ENCODE measurements at places on chromosomes 11 and 22. TPM values are rescaled to one million over a fixed set of nuclear protein-coding genes. Genes with fewer than 3 reads are reported as not detected.

DNA sequence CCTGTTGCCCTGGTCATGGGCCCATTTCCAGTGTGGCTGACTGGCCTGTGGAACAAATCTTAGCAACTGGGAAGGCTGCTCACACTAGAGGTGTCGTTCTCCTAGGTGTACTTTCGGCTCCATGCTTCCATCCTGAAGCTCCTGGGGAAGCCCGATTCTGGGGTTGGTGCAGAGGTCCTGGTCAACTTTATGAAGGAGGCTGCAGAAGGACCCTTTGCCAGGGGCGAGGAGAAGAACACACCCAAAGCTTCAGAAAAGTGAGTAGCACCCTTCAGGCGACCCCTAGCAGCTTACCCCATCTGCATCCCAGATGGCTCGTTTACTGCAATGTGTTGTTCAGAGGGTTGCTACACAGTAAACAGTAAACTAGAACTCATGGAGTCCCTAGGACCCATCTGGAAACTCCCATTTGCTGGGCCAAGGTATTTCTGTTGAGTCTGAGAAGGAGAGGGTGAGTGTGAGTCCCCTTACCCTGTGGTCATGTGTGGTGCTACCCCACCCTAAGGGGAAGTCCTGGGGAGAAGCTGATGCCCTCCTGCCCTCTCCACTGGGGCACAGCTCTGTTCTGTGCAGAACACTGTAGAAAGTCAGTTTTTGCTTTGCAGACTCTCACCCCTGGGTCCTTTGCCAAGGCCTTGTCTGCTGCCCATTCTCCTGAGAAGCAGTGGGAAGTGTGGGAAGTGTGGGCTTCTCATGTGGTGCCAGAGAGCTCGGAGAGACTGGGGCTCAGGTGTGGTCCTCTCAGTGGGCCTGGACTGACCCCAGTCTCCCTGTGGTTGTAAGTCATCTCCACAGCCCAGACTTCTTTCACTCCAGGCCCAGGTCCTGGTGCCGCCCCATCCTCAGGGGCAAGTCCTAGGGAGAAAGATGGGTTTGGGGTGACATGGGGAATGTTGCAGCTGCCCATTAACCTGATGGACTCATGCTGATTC, 85.0 kb downstream of the CABIN1 start:
- peaks cover 19% of the 10 kb centered on the region for H3K36me3 ChIP-seq
- H3K4me1 ChIP-seq: no peaks in the 10 kb centered on the region

GRCh38 chr11:10247011-10247410, 47.0 kb downstream of the SBF2 start:
- H3K4me1 ChIP-seq: no peaks in the 10 kb centered on the region
- no peak for DNase-seq
- H3K27me3 ChIP-seq: no peaks in the 10 kb centered on the region
- no peak overlapping the region for H3K4me3 ChIP-seq

DNA sequence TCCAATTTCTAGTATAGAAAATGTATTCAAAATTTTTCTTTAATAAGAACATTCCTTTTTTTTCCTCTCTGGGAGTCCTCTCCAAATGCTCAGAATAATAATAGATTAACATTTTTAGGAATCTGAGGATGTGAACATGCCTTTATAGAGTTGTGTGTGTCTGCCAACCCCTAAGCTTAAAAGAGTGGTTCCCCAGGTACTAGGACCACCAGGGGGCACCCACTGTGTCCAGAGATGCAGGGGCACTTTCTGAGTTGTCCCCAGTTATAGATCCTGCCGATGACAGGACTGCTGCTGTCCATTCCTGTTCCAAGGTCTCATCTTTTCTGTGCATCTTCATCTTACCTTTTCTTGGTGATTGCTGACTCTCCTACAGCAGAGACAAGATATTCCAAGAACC, 27.0 kb upstream of the MICAL2 start:
- H3K36me3 ChIP-seq: no peaks in the 10 kb centered on the region
- no peak overlapping the region for H3K27ac ChIP-seq
- no peak overlapping the region for H3K4me3 ChIP-seq

DNA sequence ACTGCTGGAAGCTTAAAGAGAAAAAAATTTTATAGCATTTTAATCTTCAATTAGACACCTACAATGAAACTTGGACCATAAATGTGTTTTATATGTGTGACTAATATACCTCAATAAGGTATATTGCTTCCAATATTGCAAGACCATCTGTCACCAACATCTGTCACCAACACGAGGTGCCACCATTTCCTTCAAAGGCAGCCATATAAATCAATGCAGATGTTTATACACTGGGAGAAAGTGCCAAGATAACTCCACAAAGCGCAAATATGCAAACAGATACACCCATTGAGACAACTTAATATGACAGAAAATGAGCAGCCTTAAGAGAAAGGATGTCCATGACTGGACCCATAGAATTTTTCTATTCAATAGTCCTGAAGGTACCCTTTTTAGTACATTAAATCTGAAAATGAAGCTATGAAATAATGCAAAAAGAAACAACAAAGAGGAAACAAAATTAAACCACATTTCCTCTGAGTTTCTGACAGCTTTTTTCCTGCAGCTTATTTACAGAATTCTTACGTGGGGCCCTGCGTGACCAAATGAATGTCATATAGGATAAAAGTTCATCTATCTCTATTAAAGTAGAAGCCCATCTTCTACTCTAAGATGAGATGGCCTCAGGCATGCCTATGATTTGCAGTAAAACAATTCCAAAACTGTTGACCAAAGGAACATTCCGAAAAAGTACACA, 12.5 kb downstream of the MPZL3 start:
- peak overlapping the region; percentile 77 for H3K4me3 ChIP-seq
- H3K27me3 ChIP-seq: no peaks in the 10 kb centered on the region
- DNase-seq: peak; percentile 31
- peak overlapping the region; percentile 99 for H3K27ac ChIP-seq
- H3K36me3 ChIP-seq: peaks cover 23% of the 10 kb centered on the region
- peaks cover 89% of the 10 kb centered on the region for H3K4me1 ChIP-seq

DNA sequence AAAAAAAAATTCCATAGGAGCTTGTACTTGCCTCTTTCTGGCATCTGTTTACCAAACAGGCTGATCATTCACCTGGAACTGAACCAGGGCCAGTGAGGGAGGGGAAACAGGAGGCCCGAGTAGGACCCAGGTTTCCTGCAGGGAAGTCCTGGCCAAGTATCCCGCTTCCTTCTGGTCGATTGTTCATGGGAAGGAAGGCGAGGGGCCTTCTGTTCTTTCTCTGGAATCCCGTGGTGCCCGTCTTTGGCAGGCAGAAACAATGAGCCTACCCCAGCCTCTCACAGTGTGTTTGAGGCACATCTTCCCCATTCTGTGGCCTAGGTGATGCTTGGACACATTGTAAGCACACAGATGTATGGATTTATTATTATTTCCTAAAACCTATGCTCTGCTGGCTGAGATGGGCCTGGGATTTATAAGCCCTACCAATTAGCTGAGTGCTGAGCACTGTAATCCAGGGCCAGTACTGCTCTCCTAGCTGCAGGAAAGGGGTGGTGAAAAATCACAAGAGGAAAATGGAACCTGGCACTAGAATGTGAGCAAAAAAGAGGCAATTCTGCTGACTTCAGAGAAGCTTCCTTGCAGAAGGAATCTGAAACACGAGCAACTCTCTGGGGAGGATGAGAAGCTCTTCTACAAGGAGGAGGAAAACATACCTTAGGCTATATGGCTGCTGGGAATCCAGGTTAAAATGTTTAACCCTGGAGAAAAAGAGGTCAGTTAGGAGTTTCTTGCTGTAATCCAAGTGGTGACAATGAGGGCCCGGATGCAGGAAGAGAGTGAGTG, 53.5 kb downstream of the PRR5L start:
- H3K27ac ChIP-seq: no peak overlapping the region
- H3K4me1 ChIP-seq: peaks cover 55% of the 10 kb centered on the region
- no peak overlapping the region for H3K4me3 ChIP-seq
- no peak for DNase-seq
- H3K36me3 ChIP-seq: no peaks in the 10 kb centered on the region

DNA sequence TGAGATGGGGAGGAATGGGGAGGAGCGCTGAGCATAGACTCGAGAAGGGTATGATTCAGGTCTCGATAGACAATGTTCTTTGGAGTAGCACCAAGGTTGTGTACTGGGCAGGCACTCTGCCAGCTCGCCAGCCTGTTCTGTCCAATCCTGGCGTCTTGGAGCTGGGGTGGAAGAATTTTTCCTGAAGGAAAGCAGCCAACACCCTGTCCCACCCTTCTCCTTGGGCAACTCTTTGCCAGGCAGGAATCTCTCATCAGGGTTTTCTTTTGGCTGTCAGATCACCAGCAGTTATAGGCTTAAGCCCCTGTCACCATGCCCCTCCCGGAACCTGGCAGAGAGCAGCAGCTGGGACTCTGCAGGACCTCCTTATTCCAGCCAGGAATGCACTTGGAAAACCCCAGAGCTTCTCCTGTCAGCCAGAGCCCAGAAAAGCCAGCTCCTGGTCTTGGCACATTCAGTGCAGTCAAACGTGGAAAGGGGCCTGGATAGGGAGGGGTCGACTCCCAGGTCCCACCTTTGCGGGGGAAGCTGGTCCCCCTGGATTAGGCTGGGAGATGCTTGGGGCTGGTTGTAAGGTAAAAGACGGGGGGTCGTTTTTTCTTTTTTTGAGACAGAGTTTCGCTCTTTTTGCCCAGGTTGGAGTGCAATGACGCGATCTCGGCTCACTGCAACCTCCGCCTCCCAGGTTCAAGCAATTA, 14.4 kb upstream of the SPTBN2 start:
- DNase-seq: no peak
- peaks cover 5% of the 10 kb centered on the region for H3K36me3 ChIP-seq
- H3K4me3 ChIP-seq: peak overlapping the region; percentile 95
- H3K4me1 ChIP-seq: peaks cover 1% of the 10 kb centered on the region
- no peak overlapping the region for H3K27ac ChIP-seq

GRCh38 chr11:58524232-58525036, 16.5 kb upstream of the OR5B21 start:
- peak; percentile 67 for DNase-seq
- no peaks in the 10 kb centered on the region for H3K27me3 ChIP-seq
- peak overlapping the region; percentile 86 for H3K27ac ChIP-seq
- H3K4me3 ChIP-seq: peak overlapping the region; percentile 61
- H3K4me1 ChIP-seq: peaks cover 52% of the 10 kb centered on the region

DNA sequence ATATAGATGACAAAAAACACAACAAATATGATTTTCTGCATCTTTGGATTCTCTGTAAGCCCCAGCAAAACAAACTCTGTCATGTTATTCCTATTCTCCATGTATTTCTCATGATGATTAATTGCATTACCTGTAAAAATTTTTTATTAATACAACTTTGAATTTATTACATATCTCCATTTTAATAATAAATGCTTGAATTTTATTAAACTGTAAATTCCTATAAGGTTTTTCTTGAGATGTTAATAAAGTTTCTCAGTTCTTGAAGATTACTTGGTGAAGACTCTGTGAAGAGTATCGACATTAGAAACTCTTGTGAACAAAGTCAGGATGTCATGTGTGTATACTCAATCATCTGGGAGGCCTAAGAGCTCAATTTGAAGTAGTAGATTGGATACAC, at the start of gene OR4C46:
Gene OR4C46, minus strand, starts transcription at position 101 of the 400 bp plus-strand sequence. Its CDS starts 0 bp downstream, at position 101.
- H3K27ac ChIP-seq: no peak within 1 kb of the TSS
- H3K4me3 ChIP-seq: no peak within 1 kb of the TSS
- DNase-seq: no peak

- peak; percentile 61 for DNase-seq
- peaks cover 15% of the 10 kb centered on the region for H3K4me1 ChIP-seq
- H3K36me3 ChIP-seq: no peaks in the 10 kb centered on the region
Measured at GRCh38 chr11:64268893-64269539, 15.4 kb downstream of the BAD start.

The MYEOV gene
- total RNA-seq: 0.35 TPM

The OR8G1 gene
- total RNA-seq: not detected

The INPP5J gene
- 0.12 TPM for total RNA-seq

The MUC6 gene
- total RNA-seq: not detected

The SLC15A3 gene
- total RNA-seq: 5.8 TPM
